ENCODE measurements at places on chromosomes 13 and 19.
A peak's percentile ranks its signal among the peaks of the same experiment; 100 is the strongest.

DNA sequence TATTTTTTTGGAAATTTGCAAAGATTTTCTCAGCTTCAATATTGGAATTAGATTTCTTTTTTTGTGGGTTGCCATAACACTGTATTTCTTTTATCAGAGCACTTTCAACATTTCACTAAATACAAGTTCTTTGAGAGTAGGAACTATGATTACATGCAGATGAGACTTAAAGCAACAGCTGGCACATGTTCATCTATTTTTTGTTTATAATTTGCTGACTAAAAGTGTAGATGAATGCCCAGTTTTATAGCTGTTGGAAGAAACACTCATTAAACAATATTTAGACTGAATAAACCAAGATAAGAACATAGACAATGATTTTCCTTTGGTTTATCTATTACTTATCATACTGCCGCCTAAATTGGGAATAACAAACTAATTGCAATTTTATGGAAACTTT lies 803.0 kb upstream of the KLHL1 start:
- no peak for DNase-seq

DNA sequence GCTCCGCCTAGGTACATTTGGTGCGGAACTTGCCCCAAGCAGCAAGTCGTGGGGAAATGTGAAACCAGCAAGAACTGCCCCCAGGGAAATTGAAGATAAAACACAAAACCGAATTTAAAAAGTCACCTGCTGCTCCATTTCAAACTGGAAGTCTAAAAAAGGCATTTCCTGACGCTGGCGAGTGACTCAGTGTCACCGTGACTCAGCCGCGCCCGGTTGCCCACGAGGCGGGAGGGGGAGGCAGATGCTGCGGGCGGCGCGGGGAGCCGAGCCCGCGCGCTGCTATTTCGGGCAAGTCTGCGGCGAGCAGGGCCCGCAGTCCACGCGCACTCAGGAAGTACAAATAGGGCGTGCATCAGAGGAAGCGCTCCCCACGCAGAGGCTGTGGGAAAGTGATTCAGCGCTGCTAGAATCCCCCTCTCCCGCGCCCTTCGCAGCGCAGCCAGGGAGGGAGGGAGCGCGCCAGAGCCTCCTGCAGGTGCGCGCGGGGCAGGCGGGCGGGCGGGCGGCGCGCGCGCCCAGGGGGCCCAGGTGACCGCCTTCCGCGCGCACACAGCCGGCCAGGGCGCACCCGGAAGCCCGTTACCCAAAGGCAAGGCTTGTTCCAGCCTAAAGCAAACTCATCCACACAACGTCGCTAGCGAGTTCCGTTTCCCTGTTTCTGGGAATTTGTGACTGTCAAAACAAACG lies 168.8 kb downstream of the COL4A1 start:
- DNase-seq, result peak; percentile 85

GRCh38 chr13:52811841-52812240 lies 36.6 kb downstream of the PCDH8 start:
- DNase-seq, result no peak

DNA sequence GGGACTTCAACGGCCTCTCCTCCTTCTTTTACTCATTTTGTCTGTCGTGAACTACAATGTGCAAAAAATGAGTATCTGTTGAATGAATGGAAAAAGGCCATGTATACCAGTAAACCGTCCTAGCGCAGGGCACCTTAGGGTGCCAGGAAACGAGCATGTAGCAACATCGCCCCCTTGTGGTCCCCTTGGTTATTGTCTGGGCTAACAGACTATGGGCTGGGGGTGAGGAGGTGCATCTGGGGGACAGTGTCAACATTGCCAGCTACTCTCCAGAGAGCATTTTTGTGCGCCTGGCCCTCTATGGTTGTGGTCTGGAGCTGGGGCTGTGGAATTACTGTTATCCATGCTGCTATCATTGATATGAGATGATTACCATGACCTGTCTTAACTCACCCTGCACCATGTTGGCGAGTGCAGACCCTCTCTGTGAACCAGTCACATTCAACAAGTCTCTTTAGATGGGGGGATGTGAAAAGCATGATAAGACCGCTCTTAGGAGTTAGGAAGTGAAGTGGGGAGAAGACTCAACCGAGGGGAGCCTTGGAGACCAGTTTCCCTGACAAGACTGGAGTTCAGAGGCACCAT lies 22.8 kb upstream of the SIGLEC11 start:
- peak; percentile 47 for DNase-seq

DNA sequence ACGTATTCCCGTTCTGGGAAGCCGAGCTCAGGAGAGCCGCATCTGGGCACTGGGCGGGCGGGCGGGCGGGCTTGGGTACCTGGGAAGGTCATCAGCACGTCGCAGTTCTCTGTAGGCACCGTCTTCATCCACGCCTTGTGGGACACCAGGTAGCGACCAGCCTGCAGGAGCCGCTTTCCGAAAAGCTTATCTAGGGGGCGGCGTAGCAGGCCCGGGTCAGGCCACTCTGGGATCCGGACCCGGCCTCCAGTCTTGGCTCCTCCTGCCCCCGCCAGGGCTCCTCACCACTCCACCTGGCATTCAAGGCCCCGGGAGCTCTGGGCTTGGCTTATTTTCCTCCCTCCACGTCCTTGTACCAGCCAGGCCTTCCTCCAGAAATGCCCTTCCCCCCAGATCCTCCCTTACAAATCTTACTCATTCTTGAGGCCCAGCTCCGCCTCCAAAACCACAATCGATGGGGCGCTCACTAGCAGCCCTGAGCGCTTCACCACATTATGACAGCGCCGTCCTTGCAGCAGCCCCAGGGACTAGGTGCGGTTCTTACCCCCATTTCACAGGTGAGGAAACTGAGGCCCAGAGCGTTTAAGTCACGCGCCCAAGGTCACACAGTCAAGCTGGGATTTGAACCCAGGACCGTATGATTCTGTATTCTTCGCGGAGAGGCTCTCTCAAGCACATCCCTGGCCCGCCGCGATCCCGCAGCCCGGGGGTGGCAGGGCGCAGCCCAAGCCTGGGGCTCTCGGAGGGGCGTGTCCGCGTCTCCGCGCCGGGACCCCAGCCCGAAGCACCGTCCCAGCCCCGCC lies 843 bp downstream of the ANO8 start:
- peak; percentile 59 for DNase-seq

DNA sequence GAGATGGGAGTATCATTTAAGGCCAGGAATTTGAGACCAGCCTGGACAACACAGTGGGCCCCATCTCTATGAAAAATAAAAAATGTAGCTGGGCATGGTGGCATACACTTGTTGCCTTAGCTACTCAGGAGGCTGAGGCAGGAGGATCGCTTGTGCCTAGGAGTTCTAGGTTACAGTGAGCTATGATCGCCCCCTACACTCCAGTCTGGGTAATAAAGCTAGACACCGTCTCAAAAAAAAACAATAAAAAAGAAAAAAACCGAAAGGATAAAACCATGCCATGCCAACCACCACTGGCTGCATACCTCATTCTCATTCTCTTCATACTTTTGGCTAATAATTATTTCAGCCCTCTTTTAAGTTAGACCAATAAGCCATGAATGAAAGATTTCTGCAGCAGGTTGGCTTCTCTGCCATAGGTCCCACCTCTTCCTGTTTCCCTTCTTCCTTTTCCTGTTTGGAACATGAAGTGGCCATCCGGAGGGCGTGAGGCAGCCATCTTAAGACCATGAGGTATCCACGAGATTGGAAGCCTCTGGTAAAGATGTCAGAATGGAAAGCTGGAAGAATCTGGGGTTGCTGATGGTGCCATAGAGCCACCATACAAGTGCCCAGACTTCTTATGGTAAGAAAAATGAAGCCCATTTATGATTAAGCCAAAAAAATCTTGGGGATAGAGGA lies 171.3 kb downstream of the CACNA1A start:
- no peak for DNase-seq

DNA sequence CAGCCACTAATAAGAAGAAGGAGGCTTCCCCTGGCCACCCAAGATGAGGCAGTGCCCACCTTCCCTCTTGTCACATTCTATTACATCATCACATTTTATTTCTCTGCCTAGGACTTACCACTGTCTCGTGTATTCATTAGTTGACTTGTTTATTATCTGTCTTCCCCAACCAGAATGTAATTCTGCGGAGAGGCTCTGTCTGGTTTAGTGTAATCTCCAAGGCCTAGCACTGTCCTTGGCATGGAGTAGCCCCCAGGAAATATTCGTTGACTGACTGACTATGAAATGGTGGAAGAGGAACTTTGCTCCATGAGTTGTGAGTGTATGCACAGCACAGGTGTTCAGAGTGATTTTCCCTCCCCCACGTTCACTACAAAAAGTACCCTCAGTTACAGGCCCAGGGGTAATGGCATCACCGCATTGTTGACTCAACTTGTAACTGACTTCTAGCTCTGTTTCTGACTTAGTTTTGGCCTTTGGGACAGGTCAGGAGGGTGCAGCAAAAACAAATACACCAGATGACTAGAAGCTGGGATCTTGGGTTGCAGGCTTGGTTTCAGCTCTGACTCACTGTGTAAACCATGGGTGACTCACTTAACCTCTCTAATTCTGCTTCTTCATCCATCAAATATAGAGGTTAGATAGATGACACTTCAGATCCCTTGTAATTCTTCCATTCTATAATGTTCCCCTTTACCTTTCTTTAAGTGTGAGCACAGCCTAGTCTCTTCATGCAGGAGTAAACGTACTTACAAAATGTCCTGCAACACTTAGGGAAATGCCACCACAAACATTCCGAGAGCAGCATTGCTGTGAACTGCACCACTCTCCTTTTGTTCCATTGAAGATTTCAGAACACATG lies 229.7 kb downstream of the KCNRG start:
- peak; percentile 68 for DNase-seq

DNA sequence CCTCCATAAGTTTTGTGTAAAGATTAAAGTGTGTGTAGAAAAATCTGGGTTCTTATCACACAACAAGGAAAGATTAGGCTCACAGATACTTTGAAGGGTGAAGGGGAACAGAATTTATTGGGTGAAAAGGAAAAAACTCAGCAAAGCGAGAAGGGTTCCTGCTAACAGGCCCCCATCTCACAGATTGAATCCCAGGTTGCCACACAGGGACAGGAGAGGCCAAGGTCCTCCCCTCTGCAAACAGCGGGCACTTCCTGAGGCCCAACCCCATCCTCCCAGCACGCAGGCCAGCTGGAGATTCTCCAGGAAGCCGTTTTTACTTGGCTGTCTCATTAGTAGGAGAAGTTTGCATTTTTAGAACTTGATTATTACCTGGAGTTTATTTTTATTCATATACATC lies 15.2 kb upstream of the ERCC5 start:
- no peak for DNase-seq

DNA sequence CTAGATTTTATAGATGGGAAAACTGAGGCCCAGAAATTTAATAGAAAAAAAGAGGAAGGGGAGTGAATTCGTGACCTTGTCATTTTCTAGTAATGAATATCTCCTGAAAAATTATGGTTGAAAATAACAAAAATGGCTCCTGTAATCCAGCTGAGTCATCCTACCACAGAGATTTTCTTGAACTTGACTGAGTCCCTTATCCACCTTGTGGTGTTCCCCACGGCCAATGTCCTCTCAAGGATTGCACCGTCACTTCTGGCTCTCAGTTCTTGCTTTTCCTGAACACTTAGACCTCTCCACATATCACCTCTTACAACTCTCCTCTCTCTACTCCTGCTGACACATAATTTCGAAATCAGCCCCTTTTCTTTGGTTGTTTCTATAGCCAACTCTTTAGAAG lies 1.2 kb upstream of the KATNAL1 start:
- peak; percentile 22 for DNase-seq

- DNase-seq, result no peak
Measured at GRCh38 chr19:47896019-47896418, 9.9 kb upstream of the SULT2A1 start.

- no peak for DNase-seq
Measured at GRCh38 chr13:95325485-95325884, 24.2 kb upstream of the ABCC4 start.

DNA sequence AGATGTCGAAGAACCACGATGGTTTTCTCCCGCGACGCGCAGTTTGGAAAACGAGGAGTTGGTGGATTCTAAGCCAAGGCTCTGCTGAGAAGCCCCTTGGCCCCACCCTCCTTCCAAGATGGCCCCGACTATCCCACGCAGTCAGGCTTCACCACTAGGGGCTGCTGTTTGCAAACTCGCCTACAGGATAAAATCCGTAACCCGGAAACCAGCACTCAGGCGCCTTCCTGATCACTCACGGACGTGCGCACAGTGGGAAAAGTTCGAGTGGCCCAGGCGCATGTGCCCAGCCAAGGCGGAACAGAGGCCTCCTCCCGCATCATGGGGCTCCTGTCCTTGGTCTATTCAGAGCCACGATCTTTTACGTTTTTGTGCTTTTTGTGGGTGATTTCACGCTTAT lies 19.2 kb upstream of the UQCR11 start:
- peak; percentile 73 for DNase-seq

- DNase-seq, result no peak
Measured at GRCh38 chr13:33353646-33354045, 68.1 kb upstream of the STARD13 start.

DNA sequence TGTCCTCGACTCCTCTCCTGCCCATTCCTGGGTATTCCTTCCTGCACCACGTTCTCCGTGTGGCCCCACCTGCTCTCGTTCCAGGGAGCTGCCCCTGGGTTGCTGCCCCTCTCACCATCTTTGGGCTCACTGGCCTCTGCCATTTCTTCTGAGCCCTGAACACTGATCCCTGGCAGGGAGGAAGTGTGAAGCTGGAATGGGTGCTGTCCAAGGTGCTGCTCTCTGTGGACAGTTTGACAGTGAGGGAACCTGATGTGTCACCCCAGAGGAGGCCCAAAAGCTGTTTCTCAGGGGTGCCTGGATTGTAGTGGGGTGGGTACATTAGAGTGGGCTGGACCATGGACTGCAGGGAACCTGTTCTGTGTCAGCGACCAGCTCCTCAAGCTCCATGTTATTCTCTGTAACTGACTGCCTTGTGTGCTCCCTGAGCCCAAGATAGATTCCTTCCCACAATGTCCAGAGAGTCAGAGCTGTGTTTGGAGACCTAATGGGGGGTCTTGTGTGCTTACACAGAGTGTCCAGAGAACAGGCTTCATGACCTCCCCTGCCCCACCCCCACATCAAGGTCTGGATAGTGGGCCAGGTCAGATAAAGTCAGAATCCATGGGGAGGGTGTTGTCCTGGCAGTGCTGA lies 7.2 kb upstream of the CEACAM8 start:
- peak; percentile 77 for DNase-seq

GRCh38 chr19:48158210-48158790 lies 11.8 kb downstream of the LIG1 start:
- no peak for DNase-seq

Measured in inflammatory macrophage treated with lipopolysaccharide for 1 hour (primary cell).